GM04504 (cell line): ENCODE measurements at places on chromosomes 3 and 15.

GRCh38 chr15:78999636-79000035 is 54.8 kb upstream of the CTSH start:
- DNase-seq, result no peak

- DNase-seq, result no peak
Measured at GRCh38 chr3:7682822-7683229, 818.8 kb upstream of the LMCD1 start.

GRCh38 chr3:55860049-55860721 is 373.1 kb upstream of the WNT5A start:
- no peak for DNase-seq

GRCh38 chr15:100711516-100712021 is 109.2 kb downstream of the ASB7 start:
- no peak for DNase-seq
